ENCODE measurements at places on chromosomes 5 and 9. TPM values are rescaled to one million over a fixed set of nuclear protein-coding genes. Genes with fewer than 3 reads are reported as not detected.

The KCNIP1 gene
- total RNA-seq = not detected

The FANCG gene
- total RNA-seq = 28.2 TPM

The BASP1 gene
- 18.7 TPM for total RNA-seq

The FAM221B gene
- not detected for total RNA-seq

The AMBP gene
- total RNA-seq = 4.6 TPM

The ARID3C gene
- total RNA-seq = not detected

The STPG3 gene
- not detected for total RNA-seq

The SV2C gene
- total RNA-seq = under 0.01 TPM

The CIZ1 gene
- 28.3 TPM for total RNA-seq

The TMED9 gene
- total RNA-seq = 62.2 TPM

The TSLP gene
- total RNA-seq = not detected

The HK3 gene
- not detected for total RNA-seq

The ANXA2R gene
- 3.2 TPM for total RNA-seq

The ARL14EPL gene
- total RNA-seq = 0.20 TPM

The DROSHA gene
- 29.8 TPM for total RNA-seq

The ZNF618 gene
- 2.7 TPM for total RNA-seq

GRCh38 chr5:18395126-18396110 lies 761.2 kb downstream of the TAF11L14 start:
- DNase-seq = no peak

GRCh38 chr5:89580976-89581375 lies 698.0 kb upstream of the MEF2C start:
- no peak for DNase-seq

DNA sequence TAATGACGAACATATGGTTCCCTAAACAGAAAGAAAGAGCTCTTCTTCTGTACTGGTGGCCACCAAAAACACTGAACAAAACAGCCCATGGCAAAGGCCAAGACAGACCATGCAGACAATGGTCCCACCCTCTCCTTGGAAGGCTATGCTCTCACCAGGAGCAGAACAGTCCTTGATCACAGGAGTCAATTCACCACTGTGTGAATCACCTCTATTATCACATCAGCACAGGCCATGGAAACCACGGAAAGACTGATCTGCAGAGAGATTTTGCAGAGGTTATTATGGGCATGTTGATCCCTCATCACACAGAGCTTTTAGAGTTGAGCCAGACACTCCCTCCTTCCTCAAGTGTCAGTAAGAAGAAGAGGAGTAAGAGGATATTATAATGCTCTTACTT lies 134.0 kb upstream of the RASEF start:
- no peak for DNase-seq

GRCh38 chr9:120869360-120869687 lies 7.7 kb downstream of the PHF19 start:
- DNase-seq = no peak

GRCh38 chr5:159807586-159807985 lies 108.7 kb upstream of the ADRA1B start:
- no peak for DNase-seq

- no peak for DNase-seq
These were observed 49.2 kb downstream of the KCTD16 start for GRCh38 chr5:144219869-144220268.

GRCh38 chr5:160471761-160472160 lies 50.1 kb downstream of the PTTG1 start:
- no peak for DNase-seq

- no peak for DNase-seq
These were observed 42.8 kb upstream of the RPS23 start for GRCh38 chr5:82320966-82321365.

DNA sequence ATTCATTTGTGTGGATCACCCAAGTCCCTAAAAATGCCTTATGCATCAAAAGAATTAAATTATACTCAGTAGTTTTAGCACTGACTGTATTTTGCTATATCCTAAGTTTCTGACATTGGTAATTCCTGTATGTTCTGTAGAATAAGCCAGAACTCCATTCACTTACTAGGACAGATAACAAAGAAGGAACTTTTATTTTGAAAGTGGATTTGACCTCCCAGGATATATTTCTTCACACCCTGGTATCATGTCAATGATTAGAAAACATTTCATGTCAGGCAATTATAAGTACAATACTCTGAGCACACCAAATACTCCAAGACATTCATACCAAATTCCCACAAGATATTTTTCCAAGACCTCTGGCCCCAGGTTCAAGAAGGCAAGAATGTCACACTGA lies 28.7 kb upstream of the MYOT start:
- DNase-seq = no peak

DNA sequence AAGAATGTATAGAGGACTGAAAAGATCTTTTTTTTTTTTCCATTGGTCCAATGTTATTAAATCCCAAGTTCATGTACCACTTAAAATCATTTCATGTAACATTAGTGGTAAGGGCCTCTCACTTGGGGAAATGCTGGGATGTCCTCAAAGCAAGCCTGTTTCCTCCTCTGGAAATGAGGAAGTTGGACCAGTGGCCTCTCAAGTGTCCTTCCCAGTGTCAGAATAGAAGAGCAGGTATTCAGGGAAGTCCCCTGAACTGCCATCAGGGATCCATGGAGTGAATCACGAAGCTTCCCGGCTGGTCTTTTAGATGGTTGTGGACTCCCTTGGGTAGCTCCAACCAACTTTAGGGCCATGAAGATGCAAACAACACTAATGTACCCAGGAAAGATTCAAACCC lies 55.2 kb upstream of the AFAP1L1 start:
- DNase-seq = no peak

GRCh38 chr9:117000196-117000723 lies 313.2 kb downstream of the TRIM32 start:
- DNase-seq = no peak

DNA sequence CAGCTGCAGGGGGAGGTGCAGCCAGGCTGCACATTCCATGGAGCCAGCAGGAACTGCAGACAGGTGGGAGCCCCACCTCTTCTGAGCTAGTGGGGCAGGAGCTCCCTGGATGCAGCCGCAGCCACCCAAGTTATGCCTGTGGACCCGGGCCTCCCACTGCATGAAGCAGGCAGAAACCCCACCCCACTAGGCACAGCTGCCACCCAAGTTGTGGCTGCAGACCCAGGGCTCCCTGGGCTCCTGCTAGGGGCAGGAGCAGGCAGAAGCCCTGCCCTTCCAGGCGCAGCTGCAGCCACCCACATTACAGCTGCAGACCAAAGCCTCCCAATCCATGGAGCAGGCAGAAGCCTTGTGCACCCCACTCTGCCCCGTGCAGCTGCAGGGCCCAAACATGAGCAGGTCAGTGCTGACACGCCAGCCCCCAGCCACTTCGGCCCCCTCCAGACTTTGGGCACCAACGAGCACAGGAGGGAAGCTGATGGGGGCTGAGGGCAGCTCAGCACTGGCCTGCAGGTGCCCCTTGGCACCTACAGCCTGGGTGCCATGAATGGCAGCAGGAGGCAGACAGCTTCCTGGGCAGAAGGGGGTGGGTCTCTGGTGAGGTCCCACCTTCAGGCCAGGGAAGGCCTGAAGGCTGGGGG lies 106.9 kb downstream of the C9orf50 start:
- no peak for DNase-seq

GRCh38 chr9:115098226-115098965 lies 19.6 kb downstream of the TNC start:
- DNase-seq = no peak

GRCh38 chr5:89260254-89260653 lies 377.3 kb upstream of the MEF2C start:
- no peak for DNase-seq

DNA sequence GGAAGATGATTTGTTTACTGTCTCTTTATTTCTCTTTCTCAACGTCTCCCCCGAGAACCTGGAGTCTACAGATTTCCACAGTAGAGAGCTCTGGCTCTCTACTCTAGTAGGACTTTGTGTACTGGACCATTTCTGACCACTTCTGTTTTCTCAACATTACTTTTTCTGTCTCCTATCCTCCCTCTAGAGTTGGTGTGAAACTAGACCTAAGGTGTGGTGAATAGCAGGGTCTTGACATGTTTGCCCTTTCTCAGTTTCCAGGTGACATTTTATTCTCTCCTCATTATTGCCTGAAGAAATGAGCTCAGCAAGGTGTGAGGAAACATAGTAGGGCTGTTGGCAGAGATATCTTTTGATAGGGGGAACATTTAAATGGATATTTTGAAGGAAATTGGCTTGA lies 62.1 kb upstream of the IL6ST start:
- DNase-seq = no peak

GRCh38 chr5:175614223-175614815 lies 43.6 kb upstream of the HRH2 start:
- peak; percentile 15 for DNase-seq

- DNase-seq = no peak
These were observed 730.5 kb upstream of the RGMB start for GRCh38 chr5:98042961-98043360.

GRCh38 chr5:1801222-1801966 lies at the start of gene NDUFS6:
Gene NDUFS6, plus strand, starts transcription at chr5:1801407. Its CDS starts 11 bp downstream, at chr5:1801418.
- peak; percentile 58 for DNase-seq

- peak; percentile 43 for DNase-seq
These were observed 4.2 kb downstream of the WWC1 start for GRCh38 chr5:168295574-168296201.

- DNase-seq = no peak
These were observed 734.1 kb upstream of the WWC1 start for GRCh38 chr5:167557359-167557758.

- DNase-seq = no peak
These were observed 86.0 kb downstream of the SNCAIP start for GRCh38 chr5:122398016-122398415.

DNA sequence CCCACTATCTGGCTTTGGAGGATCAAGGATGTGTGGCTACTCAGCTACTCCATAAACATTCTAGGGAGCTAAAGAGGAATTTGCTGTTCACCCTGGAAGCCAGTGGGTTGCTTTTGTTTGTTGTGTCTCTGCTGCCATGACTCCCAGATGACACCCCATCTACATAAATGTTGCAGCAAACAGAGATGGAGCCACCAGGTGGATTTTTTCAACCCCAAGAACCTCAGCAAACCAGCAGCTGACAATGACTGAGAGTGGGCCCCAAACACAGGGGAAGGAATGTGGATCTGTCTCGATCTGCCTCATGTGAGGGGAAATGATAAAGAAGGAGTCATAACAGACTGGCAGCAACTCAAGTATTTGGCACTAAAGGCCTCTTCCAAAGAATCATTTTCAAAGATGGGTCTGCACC lies 132.7 kb upstream of the TNC start:
- DNase-seq = peak; percentile 67

- no peak for DNase-seq
These were observed 77.3 kb upstream of the MAP3K1 start for GRCh38 chr5:56737951-56738606.

GRCh38 chr5:123528878-123529277 lies 16.9 kb downstream of the CSNK1G3 start:
- DNase-seq = no peak

GRCh38 chr5:86997516-86997915 lies 270.2 kb upstream of the RASA1 start:
- DNase-seq = no peak

GRCh38 chr5:62596691-62597090 lies 18.1 kb downstream of the LRRC70 start:
- no peak for DNase-seq

DNA sequence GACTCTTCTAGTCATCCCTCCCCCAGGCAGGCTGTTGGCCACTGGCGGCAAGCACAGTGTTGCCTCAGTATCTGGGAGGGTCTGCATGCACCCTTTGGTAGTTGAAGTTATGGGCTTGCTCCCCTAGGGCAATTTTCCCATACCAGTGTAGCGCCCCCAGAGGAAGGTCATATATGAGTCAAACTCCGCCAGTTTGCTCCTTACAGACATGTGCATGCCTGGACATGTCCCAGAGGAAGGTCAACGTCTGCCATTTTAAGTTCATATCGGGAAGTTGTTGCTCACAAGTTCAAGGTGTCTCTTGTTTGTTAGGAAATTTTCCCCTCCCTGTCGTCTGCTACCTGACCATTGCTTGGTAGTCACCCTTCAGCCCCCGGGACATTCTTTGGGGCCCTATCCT lies 51.3 kb upstream of the MROH2B start:
- DNase-seq = no peak

DNA sequence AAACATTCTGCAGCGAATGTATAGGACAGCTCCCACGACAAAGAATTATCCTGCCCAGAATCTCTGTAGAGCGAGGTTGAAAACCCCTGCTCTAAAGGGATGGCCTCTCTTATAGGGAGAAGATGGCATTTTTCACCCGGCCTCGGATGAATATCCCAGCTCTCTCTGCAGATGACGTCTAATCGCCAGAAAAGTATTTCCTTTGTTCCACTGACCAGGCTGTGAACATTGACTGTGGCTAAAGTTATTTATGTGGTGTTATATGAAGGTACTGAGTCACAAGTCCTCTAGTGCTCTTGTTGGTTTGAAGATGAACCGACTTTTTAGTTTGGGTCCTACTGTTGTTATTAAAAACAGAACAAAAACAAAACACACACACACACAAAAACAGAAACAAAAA lies 17.4 kb upstream of the RARS1 start:
- peak; percentile 32 for DNase-seq

DNA sequence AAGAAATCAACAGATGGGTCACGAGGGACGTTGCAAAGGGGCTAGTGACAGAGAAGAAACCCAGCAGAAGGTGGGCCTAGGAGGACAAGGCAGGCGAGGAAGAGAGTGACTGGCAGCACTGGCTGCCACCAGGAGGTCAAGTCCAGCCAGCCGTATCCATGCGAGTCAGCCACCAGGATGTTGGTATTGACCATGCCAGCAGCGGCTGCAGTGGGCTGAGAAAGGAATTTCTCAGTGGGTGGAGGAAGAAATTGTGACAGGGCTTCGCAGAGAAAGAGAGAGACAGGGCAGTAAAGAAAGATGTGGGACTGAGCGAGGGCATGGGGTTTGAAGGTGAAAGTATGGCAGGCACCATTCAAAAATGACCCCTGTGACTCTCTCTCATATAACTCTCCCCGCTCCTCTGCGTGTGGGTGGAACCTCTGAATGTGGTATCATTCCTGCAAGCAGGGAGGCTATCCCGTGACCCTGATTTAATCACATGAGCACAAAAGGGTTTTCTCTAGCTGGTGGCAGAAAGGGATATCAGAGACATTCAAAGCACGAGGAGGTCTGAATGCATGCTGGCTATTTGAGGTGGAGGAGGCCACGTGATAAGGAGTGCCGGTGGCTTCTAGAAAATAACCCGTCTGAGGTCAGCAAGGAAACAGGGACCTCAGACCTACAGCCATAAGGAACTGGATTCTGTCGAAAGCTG lies 45.4 kb upstream of the FBXW11 start:
- no peak for DNase-seq

All from RPMI7951 (cell line).